Left ventricle myocardium superior (tissue), 1 donor: ENCODE measurements at places on chromosomes 7 and 10. TPM values are rescaled to one million over a fixed set of nuclear protein-coding genes. Genes with fewer than 3 reads are reported as not detected.

GRCh38 chr7:104926601-104927041, 87.4 kb upstream of the KMT2E start:
- DNase-seq = no peak

- no peak for DNase-seq
These were observed 191.9 kb downstream of the C7orf25 start for GRCh38 chr7:42720012-42720411.

GRCh38 chr10:122699796-122700455, at the start of gene C10orf120:
TSS of gene C10orf120 (minus strand) at chr10:122699846. CDS start at chr10:122699790, 56 bp downstream.
- DNase-seq = no peak

- DNase-seq = no peak
These were observed 12.1 kb downstream of the HKDC1 start for GRCh38 chr10:69232252-69232651.

Gene RBM17
- 72.1 TPM for total RNA-seq

Gene CALY
- total RNA-seq = not detected

DNA sequence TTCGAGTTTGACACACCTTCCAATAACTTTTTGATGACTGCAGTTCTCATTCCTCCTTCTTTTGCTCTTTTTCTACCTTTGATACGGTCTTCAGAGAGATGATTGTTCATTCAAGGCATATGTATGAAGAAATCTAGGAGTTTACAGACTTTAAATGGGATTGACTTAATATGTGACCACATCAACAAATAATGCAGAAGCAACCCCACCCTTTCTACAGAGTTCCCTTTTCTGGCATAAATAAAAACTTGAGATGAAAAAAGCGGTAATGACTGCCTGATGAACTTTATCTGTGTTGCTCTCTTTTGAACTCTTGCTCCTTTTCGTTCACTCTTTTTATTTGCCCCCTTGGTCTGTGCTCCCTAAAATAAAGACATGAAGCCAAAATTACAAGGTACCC, 161.7 kb downstream of the C7orf25 start:
- DNase-seq = no peak

GRCh38 chr7:141001122-141001521, 13.6 kb downstream of the MRPS33 start:
- no peak for DNase-seq

DNA sequence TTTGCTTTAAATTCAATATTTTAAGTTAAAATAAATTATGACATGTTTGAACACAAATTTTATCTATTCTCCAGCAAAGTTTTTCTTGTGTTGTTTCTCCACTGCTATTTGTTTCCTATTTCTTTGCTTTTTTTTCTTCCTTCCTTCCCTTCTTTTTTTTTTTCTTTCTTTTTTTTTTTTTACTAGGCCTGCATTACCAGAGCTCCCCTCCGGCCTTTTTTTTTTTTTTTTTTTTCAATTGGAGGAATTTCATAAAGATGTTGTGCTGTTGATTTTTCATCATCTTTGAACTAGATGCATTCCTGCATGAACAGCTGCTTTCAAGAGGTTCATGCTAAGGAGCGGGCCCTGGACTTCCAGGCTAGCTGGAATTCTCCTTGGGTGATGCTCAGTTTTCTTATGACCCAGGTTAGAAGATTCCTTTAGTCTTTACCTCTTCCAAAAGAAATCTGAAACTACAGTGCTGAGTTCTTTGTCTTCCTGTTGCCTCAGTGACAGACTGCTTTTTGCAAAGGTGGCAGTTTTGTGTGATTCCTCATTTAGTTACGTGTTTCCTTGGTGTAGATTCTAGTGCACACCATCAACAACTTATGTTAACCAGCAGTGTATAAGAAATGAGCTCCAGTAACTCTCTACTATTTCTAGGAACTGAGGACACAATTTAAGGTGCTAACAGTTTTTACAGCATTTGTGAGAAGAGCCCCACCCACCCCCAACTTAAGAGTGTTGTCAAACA, 4.8 kb upstream of the CAMK1D start:
- no peak for DNase-seq

- no peak for DNase-seq
These were observed 24.6 kb upstream of the BMPER start for GRCh38 chr7:33880787-33881186.

Gene RADIL
- 2.8 TPM for total RNA-seq

GRCh38 chr7:12701433-12701832, 14.0 kb downstream of the ARL4A start:
- no peak for DNase-seq

DNA sequence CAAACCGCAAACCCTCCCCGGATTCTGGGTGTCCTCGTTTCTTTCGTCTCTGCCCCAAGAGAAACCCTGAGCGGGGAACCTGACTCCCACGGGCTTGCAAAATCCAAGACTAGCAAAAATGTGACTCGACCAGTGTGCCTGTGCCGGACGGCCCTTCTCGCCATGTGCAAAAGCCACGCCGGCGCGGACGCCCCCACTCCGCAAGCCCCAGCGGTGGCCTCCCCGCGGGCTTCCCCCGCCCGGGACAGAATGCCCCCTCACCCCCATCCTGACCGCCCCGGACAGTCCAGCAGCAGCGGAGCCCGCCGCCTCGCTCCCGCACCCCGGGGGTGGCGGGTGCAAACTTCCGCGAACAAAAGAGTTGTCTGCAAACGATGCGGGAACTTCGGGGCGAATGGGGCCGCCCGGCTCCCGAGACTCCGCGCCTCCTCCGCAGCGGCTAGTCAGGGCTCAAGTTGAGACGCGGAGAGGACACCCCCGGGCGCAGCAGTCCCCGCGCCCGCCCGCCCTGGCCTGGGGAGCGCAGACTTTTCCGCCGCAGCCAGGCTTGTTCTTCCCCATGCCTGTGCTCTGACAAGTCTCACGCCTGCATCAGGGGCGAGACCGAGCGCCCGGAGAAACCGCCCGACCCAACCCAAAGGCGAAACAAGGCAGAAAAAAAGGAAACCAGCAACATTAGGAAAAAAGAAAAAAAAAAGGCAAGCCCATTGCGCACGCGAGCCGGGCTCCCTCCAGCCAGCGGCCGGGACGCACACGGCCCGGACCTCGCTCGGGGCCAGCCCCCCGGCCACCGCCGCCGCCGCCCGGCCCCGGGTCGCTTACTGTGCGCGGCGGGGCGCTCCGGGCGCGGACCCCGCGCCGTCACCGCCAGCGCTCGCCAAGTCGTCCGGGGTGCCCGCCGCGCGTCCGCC, 732 bp downstream of the FAM53B start:
- peak; percentile 69 for DNase-seq

GRCh38 chr7:33754933-33755928, 150.1 kb upstream of the BMPER start:
- no peak for DNase-seq

DNA sequence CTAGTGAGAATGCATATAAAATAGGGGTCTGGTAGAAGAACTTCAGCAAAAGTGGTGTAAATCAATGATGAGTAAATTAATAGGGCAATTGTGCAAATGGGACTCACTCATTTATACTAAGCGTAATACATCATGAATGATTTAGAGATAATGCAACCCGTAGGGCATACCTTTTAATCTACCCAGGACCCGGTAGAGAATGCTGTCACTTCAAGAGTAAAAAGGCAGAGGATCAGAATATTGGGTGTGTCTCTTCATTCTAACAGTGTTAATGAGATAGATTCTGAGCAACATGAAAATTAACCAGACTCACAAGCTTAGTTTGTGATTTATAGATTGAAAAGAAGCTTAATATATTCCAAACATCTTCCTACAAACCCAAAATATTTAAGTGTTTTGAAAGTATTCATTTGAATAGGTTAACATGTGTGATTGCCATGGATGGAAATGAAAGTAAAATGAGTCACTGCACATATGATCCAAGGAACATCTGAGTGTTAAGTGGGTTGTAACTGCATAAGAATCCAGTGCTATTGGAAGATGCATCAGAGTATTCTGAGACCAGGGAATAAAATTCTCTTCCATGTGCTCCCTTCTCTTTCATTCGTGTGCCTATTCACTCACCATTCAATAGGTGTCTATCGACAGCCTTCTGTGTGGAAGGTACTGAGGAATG, 690.6 kb downstream of the AUTS2 start:
- DNase-seq = no peak

DNA sequence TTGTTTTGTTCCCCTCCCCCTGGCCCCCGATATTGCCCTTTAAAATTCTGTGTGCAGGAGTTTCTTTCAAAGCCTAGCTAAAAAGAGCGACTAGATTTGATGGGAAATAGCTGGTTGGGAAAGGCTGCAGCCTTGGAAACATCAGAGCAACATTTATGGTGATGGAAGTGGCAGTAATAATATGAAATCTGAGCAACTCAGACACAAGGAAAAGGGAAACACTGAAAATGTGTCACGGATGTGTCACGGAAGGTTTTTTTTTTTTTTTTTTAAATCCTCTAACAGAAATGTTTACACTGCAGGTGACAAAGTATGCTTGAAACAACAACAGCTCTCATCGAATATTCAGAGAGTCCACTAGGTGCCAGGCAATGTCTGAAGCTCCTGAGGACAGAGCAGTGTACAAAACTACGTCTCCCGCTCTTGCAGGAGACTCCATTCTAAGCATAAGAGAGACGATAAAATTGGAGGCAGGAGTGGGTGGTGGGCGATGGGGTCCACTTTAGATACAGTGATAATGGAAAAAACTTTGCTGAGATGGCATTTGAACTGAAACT, 143.0 kb downstream of the RSU1 start:
- no peak for DNase-seq

- DNase-seq = no peak
These were observed 9.1 kb upstream of the CXCL12 start for GRCh38 chr10:44393834-44394547.

Gene CRYGN
- total RNA-seq = not detected

Gene WNT2
- 0.57 TPM for total RNA-seq

DNA sequence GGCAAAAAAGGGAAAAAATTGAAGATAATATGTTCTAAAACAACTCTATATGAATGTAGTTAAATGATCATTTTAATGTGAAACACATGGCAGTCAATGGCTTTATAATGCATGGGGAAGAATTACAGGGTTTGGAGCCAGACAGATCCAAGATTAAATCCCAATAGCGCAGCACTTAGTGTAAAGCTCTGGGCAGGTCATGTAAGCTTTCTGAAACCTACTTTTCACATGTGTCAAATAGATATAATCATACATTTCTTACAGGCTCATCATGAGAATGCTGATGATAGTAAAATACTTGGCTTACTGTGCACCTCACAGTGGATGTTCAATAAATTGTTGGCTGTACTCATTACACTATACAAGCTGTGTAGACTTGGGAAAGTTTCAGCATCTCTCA, 48.0 kb upstream of the ZNF365 start:
- no peak for DNase-seq

Gene KIFBP
- total RNA-seq = 50.5 TPM

DNA sequence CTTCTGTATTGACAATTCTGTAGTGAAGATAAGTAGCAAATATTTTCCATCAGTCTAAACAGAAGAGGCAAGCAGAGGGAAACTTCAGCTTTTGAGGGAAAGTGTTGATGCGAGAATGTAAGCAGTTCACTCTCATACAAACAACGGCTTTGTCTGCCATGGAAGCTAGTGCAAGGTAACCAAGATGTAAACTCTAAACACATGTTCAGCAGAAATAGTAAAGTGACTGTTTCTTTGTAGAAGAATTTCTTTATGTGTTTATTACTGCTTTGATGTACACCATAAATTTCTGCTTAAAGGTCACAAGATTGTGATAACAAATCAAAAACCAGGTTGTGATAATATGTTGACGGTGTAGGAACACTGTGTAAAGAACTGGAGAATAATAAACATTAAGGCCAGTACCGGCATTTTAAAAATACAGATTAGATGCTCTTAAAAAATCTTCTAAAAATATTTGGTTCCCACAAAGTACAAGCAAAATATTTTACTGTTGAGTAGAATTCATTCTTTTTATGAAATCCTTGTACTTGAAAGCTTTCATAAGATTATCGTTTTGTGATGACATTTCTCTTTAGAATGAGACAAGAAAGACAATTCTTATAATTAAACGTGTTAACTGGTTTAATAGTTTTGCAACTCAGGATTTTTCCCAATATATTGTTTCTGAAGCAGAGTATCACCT, 34.2 kb downstream of the SEMA3C start:
- DNase-seq = no peak

Gene SRRT
- 63.2 TPM for total RNA-seq

Gene SERPINE1
- 1.3 TPM for total RNA-seq

Gene SPDYE9
- total RNA-seq = not detected

DNA sequence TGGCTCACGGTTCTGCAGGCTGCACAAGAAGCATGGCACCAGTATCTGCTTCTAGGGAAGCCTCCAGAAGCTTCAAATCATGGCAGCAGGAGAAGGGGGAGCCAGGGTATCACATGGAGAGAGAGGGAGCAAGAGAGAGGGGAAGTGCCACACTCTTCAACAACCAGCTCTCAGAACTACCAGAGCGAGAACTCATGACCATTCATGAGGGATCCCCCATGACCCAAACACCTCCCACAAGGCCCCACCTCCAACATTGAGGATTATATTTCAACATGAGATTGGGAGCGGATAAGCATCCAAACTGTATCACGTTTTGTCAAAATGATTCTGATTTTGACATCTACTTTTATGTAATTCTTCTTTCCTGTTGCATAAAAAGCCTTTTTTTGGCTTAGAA, 38.5 kb downstream of the CREM start:
- no peak for DNase-seq

- DNase-seq = no peak
These were observed 181.4 kb downstream of the AKR1D1 start for GRCh38 chr7:138257459-138258196.

- DNase-seq = no peak
These were observed 223.7 kb upstream of the HABP2 start for GRCh38 chr10:113329121-113329596.

- no peak for DNase-seq
These were observed 3.0 kb upstream of the WNT2 start for GRCh38 chr7:117325836-117326235.

Gene PRLHR
- total RNA-seq = not detected

GRCh38 chr7:29127527-29127926, 18.8 kb downstream of the CPVL start:
- no peak for DNase-seq

Gene EDRF1
- 9.9 TPM for total RNA-seq

GRCh38 chr7:131249003-131249402, 78.7 kb upstream of the MKLN1 start:
- DNase-seq = peak; percentile 52

Gene PIK3CG
- 2.3 TPM for total RNA-seq

Gene CPXM2
- total RNA-seq = 4.1 TPM

- no peak for DNase-seq
These were observed 550.2 kb downstream of the KCNMA1 start for GRCh38 chr10:77087366-77087765.

Gene MRC1
- 26.7 TPM for total RNA-seq

Gene PURB
- total RNA-seq = 15.7 TPM

Gene LRRC18
- total RNA-seq = not detected

DNA sequence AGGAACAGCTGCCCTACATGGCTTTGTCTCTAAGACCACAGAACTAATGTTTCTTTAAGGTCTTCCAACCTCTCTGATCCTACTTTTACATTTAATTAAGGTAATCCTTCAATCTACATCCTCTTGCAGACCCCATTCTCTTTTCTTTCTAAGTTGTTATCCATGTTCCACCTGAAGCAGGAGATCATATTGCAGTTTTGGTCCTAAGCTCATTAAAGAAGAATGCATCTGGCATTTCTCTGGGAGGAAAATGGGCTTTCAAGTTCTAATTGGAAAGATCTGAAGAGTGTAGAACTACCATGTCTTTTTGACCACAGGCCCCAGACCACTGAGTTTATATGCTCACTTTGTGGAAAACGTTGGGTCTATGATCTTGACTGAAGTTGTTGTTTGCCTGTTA, 111.2 kb downstream of the SEM1 start:
- no peak for DNase-seq
